Brain microvascular endothelial cell (primary cell): ENCODE measurements at places on chromosomes 16 and 17.
A peak's percentile ranks its signal among the peaks of the same experiment; 100 is the strongest.

DNA sequence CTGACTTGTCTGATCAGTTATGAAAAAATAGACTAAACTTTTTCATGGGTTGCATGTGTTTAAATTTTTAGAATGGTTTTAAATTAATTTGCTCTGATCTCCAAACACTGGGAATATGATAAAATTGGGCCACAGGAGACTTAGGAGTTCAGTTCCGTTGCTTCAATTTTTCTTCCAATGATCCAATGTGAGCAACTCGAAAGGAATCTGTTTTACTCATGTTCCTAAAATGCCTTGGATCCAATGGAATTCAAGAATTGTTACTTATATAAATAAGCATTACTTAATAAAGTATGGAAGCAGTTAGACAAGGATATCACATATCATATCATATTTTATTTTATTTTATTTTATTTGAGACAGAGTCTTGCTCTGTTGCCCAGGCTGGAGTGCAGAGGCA is 56.0 kb upstream of the NACA2 start:
- peak; percentile 35 for DNase-seq

DNA sequence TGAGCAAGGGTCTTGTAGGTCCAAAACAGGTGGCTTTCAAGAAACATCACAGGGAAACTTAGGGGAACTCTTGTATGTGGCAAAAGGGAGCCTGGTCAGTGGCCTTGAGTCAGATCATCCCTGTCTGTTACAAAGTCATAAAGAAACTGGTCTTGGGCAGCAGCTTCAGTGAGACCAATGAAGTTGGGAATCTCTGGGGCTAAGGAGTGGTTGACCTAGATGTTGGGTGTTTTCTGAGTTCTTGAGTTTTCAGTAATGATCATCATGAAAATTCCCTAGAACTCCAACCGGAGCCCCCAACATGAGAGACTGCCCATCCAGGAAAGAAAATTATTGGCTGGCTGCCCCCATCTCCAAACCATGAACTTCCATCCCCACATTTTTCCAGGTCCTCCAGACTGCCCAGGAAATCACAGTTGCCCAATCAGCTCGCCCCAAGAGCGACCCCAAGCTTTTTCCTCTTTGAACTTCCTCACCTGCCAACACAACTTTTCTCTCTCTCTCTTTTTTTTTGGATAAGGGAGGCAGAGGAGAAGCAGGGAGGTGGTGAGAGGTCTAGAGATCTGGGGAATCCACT is 3.9 kb downstream of the CCR7 start:
- no peak for DNase-seq

DNA sequence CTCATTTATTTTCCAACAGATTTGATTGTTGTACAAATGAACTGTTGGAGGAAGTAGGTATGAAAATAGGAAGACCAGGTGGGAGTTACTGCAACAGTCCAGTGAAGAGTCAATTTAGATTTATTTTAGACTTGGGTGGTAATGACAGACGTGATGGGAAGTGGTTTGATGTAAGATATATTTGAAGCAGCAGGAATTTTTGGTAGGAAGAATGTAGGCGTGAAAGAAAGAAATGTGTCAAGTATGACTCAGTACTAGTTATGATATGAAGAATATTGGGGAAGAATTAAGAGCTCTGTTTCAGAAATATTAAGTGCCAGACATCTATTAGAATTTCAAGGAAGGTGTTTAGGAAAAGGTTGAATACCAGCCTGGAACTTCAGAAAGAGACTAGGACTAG is 247.9 kb upstream of the AXIN2 start:
- DNase-seq: no peak

DNA sequence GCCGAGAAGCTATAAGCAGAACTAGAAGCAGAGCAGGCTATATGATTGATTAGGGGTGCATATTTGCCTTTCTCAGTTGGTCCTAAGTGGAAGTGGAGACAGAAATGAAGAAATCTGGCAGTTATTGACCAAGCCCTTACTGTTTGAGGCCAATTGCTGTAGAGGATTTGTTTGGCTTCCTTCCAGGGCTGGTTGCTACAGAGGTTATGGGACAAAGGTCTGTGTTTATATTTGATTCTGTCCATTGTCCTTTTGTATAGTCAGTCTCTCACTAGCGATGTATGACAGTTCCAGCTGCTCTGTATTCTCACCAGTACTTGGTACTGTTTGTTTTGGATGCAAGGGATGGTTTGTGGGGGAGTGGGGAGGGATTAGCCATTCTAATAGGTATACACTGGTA is 7.3 kb upstream of the ALOX15 start:
- DNase-seq: no peak

GRCh38 chr17:213286-214105 is 32.0 kb upstream of the DOC2B start:
- DNase-seq: no peak

DNA sequence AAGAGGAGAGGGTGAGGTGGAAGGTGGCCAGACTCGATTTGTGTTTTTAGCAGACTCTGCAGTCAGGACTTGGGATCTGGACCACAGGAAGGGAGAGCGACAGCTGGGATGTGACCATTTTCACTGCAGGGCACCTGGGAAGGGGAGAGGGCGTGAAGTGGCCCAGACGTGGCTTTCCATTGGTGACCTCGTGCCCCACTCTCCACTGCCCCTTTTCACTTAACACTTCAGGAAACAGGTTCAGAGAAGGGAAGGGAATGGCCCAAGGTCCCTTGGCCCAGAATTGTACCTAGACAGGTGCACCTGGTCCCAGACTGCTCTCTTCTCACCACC is 22.9 kb upstream of the MPRIP start:
- DNase-seq: no peak

- DNase-seq: no peak
Observed at GRCh38 chr16:58384437-58385055, 7.7 kb upstream of the GINS3 start.
